T-helper 2 cell treated with Interferon-gamma antibody and Interleukin-4, amounts not matched to agents 5 μg/mL and 100 μg/mL, for 36 hours (primary cell): ENCODE measurements at places on chromosomes 16 and 17.

- no peak for DNase-seq
Observed at GRCh38 chr17:51238255-51238887, 21.5 kb downstream of the MBTD1 start.

- DNase-seq: no peak
Observed at GRCh38 chr17:79075446-79075750, 774 bp downstream of the ENGASE start.

GRCh38 chr16:19162085-19162484, 6.0 kb upstream of the SYT17 start:
- no peak for DNase-seq

- DNase-seq: no peak
Observed at GRCh38 chr17:75406222-75406615, 741 bp upstream of the GRB2 start.

GRCh38 chr17:60524463-60525327, 1.3 kb downstream of the APPBP2 start:
- no peak for DNase-seq

- DNase-seq: no peak
Observed at GRCh38 chr16:23905027-23905426, 69.2 kb downstream of the PRKCB start.

- DNase-seq: peak; percentile 62
Observed at GRCh38 chr17:41962768-41963434, 3.7 kb upstream of the CNP start.

DNA sequence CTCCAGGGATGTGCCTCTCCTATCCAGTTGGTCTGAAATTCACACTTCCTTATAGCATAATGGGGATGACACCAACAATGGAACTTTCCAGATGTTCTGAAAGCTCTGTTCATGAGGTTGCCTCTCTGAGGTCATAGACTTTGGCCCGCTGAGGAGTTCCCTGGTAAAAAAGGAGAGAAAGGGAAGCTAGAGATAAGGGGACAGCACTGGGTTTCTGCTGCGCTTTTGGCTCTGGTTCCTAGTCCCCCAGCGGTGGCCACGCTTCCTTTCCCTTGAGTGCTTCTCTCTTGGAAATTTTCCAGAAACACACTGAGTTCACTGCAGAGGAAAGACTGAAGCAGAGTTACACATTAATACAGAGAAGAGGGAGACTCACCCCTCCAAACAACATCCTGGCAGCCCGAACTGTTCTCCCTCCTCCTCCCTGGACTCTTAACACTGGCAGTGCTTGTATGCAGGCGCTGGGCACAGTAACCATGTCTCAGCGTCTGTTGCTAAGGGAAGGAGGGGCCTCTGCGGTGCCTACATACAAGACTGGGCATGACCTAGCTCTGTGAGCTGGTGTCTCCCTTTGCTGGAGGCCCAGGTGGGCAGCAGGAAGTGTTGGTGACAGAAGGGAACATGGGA, at the start of gene DNAH3:
Gene DNAH3, minus strand, starts transcription at position 472 of the 627 bp plus-strand sequence. CDS start 527 bp downstream, outside the sequence.
- no peak for DNase-seq

DNA sequence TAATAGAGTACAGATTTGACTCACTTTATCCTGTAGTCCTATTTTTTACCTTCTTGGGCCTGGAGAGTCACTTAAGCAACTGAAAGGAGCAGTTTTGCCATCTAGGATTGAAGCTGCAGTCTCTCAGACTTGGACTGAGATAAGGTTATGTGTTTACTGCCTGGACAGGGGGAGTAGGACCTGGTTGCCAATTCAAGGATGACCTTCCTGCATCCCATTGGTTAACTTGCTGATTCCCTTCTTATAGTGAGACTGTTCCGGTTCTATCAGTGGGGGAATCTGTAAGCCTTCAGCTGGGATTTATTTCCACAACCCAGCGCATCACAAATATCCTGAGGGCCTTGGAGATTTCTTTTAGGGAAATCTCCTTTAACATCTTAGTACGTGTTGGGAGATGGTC, 2.9 kb downstream of the UBN1 start:
- DNase-seq: no peak

GRCh38 chr17:13885550-13885949, 183.8 kb upstream of the COX10 start:
- DNase-seq: no peak

- DNase-seq: no peak
Observed at GRCh38 chr16:68227850-68228553, 7.9 kb downstream of the ESRP2 start.

DNA sequence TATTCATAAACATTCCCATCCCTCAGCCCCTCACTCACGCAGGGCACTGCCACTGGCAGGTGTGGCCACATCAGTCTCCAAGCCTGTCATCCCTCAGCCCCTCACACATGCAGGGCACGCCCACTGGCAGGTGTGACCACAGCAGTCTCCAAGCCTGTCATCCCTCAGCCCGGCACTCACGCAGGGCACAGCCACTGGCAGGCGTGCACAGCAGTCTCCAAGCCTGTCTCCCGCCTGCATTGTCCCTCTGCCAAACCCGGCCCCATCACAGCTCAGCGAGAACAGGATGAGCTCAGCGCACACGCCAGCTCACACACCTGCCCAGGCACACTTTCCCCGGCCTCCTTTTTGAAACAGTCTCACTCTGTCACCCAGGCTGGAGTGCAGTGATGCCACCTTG, 11.4 kb upstream of the KREMEN2 start:
- DNase-seq: no peak

GRCh38 chr16:68599586-68599985, 45.5 kb upstream of the CDH3 start:
- no peak for DNase-seq
